Mucosa of gallbladder (tissue), 1 donor: ENCODE measurements at places on chromosomes 11 and 22. TPM values are rescaled to one million over a fixed set of nuclear protein-coding genes. Genes with fewer than 3 reads are reported as not detected.

Gene ARHGAP1
- 138 TPM for total RNA-seq

Gene KCNE3
- 71.8 TPM for total RNA-seq

DNA sequence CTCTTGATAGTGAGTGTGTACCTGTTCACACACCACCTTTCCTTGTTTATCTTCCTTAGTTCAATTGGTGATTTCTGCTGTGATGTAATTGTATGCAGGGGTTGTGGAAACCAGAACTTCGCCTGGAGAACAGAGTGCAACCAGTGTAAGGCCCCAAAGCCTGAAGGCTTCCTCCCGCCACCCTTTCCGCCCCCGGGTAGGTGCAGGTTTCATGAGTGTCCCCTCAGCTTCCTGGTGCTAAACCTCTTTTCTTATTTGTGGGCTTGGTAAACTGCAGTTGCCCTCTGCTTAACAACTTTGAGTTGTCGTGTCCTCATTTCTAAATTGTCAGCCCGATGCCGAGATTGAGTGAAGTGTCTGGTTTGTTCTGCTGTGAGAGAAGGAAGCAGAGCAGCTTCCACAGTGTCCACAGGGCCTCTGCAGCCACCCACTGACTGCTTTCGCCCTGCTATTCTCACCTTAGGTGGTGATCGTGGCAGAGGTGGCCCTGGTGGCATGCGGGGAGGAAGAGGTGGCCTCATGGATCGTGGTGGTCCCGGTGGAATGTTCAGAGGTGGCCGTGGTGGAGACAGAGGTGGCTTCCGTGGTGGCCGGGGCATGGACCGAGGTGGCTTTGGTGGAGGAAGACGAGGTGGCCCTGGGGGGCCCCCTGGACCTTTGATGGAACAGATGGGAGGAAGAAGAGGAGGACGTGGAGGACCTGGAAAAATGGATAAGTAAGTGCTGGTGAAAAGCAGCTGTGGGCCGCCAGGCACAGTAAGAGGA is 7.1 kb upstream of the GAS2L1 start:
- DNase-seq, result no peak

Gene NXPE4
- not detected for total RNA-seq

- no peak for DNase-seq
These were observed 714.7 kb upstream of the TENM4 start for GRCh38 chr11:80155412-80156017.

- no peak for DNase-seq
These were observed 82.4 kb downstream of the NAV2 start for GRCh38 chr11:19795082-19795481.

DNA sequence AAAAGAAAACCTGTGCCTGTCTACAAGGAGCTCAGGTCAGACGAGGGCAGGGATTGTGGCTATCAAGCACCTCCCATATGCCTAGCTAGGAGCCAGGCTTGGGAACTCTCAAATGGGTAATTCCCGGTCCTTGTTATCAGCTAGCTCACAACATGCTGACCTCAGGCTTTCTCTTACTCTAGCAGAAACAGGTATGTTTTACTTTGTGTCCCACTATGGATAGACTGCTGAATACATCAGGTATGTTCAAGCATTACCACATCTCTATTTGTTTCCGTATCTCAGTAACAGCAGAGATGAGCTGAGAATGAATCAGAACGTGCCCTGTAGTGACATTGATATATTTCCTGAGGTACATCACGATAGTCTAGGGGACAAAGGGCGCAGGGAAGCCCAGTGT is 29.4 kb downstream of the SHISA8 start:
- no peak for DNase-seq

- DNase-seq, result peak; percentile 52
These were observed 61.0 kb upstream of the PLET1 start for GRCh38 chr11:112321501-112322172.

Gene FHIP1B
- 65.4 TPM for total RNA-seq

GRCh38 chr11:95070471-95070870 is 3.8 kb downstream of the SRSF8 start:
- no peak for DNase-seq

- no peak for DNase-seq
These were observed 6.8 kb downstream of the CFL1 start for GRCh38 chr11:65851083-65851579.

- DNase-seq, result peak; percentile 58
These were observed 517 bp downstream of the HIRA start for GRCh38 chr22:19430890-19431541.

Gene OR5A1
- total RNA-seq, result not detected

GRCh38 chr11:58900479-58901420 is 38.5 kb upstream of the GLYATL1 start:
- DNase-seq, result peak; percentile 77

- no peak for DNase-seq
These were observed 102.2 kb downstream of the SEZ6L start for GRCh38 chr22:26271427-26271826.

DNA sequence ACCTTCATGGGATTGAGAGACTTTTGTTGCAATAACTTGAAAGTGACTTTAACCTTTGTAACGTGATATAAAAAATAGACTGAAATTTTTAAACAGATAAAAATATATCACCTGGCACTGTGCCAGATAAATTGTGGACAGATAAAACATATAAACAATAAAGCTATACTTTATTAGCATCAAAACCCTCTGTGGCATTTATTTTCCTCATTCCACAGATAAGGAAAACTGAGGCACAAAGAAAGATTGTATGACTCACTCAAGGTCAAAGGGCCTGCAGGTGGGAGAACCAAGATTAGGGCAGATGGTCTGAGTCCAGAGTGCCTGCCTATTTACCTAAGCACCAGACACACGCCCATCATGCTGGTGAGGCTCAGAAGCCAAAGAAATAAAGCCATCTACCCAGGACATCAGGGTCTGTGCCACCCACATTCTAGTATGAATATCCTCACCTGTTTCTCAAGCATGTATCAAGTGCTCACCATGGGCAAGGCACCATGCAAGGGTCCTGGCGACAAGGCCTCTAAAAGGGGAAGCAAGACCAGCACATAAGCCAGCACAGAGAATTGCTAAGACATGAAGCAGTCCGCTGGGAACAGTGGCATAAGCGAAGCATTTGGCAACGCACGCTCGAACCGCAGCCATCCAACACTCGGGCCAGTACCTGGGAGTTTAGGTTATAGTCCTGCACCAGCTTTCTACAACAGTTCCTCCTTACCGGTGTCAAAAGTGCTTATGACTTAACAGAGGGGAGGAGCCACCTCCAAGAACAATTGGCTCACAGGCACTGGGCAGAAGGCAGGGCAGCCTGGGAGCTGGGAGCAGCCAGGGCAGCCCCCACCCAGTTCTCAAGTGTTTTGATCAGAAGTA is 17.6 kb downstream of the MYH9 start:
- DNase-seq, result peak; percentile 78

GRCh38 chr22:43828725-43828997 is 16.6 kb upstream of the EFCAB6 start:
- no peak for DNase-seq

Gene C1QTNF5
- 32.9 TPM for total RNA-seq

Gene LMNTD2
- total RNA-seq, result 7.5 TPM

DNA sequence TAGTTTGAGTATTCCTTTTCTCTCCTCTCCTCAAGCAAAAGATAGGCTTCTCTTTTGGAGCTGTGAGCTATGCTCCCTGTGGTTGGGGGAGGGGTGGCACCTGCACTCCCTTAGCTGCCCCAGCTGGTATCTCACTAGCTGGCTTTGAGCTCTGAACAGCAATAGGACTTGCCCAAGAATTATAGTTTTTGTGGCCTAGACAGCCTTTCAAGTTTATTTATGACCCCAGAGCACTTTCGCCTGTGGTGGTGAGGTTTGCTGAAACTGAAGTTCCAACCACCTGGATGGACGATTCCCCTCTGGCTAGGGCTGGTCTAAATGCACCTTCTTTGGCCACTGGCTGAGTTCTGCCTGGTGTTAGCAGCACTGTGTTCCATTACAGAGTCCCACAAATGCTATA is 37.1 kb upstream of the SLC37A2 start:
- DNase-seq, result no peak

- DNase-seq, result peak; percentile 6
These were observed 5.3 kb downstream of the GLB1L2 start for GRCh38 chr11:134337051-134337450.

- no peak for DNase-seq
These were observed 87.6 kb downstream of the ST3GAL4 start for GRCh38 chr11:126443120-126443519.

Gene CCDC81
- total RNA-seq, result 1.2 TPM

Gene DDI1
- total RNA-seq, result not detected

- DNase-seq, result no peak
These were observed 13.2 kb upstream of the DNAJB7 start for GRCh38 chr22:40875111-40875510.

DNA sequence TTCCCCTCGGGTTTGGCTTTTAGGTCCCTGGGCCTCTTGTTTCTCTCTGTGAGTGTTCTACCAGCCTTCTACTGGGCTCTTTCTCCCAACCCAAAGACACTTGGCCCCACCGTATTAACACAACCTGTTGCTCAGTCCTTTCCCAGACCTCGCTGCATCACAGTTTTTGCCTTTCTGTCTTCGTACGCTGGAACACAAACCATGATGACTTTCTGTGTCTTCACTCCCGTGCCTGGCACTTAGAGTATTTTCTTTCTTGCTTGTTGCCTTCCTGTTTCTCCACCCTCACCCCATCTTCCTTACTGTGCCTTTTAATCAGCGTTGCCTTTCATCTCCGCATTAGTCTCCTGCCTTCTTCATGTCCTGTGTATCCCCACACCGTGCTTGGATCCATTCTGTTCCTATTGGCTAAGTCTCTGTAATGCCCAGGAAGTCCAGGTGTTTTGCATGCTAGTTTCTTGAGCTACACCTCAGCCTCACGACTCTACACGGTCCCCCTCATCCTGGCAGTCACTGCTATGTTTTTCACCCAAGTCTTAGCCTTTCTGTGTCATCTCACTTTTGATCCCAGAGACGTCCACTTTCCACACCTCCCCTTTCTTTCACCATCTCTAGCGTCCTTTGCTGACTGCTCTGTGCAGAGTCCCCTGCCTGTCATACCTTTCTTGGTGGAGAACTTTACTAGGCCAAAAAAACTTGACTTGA is 1.6 kb downstream of the MARK2 start:
- DNase-seq, result no peak

Gene MGAT3
- 104 TPM for total RNA-seq

DNA sequence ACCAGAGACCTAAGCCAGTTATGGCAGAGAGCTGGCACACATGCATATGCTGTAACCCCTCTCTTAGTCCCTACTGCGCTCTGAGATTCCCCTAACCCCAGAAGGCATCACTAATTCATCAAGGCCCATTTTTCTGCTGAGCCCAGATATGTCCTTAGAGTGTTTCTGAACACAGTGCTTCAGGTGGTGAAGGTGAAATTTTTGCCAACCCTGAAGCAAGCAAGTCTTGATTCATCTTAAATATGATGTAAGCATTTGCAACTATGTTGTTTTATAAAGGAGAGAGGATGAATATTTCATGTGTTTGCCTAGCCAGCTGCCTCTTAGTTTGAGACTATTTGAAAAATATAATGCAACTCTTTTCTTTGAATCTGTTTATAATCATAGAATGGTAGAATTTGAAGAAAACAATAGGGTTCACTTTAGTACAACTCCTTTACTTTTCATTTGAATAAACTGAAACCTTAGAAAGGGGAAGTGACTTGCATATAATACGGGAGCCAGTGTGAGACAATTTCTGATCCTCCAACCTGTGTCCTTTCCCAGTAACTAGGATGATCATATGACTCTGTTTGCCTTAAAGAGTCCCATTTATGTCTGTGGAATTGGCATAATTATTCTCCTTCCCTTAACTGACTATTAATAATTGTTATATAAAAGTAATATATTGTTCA is 194.3 kb upstream of the MTNR1B start:
- DNase-seq, result no peak

GRCh38 chr11:95469258-95469657 is 238.3 kb upstream of the SESN3 start:
- DNase-seq, result no peak

- no peak for DNase-seq
These were observed 70.1 kb downstream of the LIF start for GRCh38 chr22:30176431-30176830.

Gene JAM3
- 50.3 TPM for total RNA-seq

Gene SYT13
- 154 TPM for total RNA-seq

- no peak for DNase-seq
These were observed 4.4 kb upstream of the CNTF start for GRCh38 chr11:58617976-58618557.

GRCh38 chr22:39789788-39790187 is 103.8 kb downstream of the ENTHD1 start:
- DNase-seq, result no peak

GRCh38 chr11:40732132-40732531 is 727.3 kb downstream of the LRRC4C start:
- no peak for DNase-seq

GRCh38 chr11:1573903-1574237 is 1.8 kb upstream of the DUSP8 start:
- peak; percentile 79 for DNase-seq

Gene TMPRSS4
- total RNA-seq, result 180 TPM

- no peak for DNase-seq
These were observed 72.3 kb upstream of the GRK3 start for GRCh38 chr22:25492162-25492561.

Gene TTLL1
- 5.9 TPM for total RNA-seq

Gene KRTAP5-2
- total RNA-seq, result 0.26 TPM

- DNase-seq, result no peak
These were observed 1.1 kb upstream of the CLTCL1 start for GRCh38 chr22:19292458-19293230.

GRCh38 chr11:119196833-119197483 is 9.2 kb upstream of the CBL start:
- peak; percentile 82 for DNase-seq

Gene SMIM35
- not detected for total RNA-seq

Gene RAB36
- 22.3 TPM for total RNA-seq

DNA sequence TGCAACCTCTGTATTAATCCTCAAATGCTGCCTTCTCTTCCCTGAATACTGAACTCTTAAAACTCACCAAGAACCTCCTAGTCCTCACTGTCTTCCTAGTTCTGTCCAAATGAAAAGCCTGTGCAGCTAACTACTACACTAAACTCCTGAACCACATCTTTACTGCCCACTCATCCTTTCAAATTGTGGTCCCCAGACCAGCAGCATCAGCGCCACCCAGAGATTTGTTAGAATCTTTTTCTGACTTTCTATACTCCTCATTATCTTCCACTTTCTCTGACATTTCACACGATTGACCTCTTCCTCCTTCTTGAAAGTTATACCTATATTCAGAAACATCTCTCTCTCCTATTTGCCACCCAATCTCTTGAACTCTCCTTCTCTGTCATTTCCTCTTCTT is 461.3 kb downstream of the DLG2 start:
- DNase-seq, result no peak

GRCh38 chr11:71474771-71475483 is 21.9 kb downstream of the NADSYN1 start:
- no peak for DNase-seq

Gene FGF4
- total RNA-seq, result not detected

GRCh38 chr11:119254239-119254638 is 48.1 kb downstream of the CBL start:
- DNase-seq, result no peak

Gene MPZL3
- total RNA-seq, result 23.2 TPM

DNA sequence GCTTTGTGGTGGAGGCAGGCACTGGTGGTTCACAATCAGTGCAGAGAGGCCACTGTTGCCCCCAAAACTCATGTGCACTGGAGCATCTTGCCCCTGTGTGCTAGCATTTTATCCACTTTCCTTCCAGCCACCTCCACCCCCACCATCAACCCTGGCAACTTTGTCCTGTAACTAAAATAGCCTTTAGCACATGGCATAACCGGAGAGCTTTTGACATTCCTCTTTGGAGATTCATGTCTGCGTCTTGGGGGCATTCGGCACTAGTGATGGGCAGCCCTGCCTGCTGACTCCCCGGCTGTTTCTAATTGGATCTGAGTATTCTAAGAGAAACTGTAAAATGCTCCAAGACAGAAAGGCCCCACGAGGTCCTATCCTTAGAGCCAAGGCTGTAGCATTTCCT is 15.8 kb downstream of the SHISA8 start:
- DNase-seq, result no peak
